Head of caudate nucleus (tissue), 42 donors: ENCODE measurements at places on chromosomes 2 and 18.
A peak's percentile ranks its signal among the peaks of the same experiment; 100 is the strongest.

- no peak for DNase-seq
Measured at GRCh38 chr2:101464841-101465240, 10.1 kb downstream of the RFX8 start.

- DNase-seq: no peak
Measured at GRCh38 chr2:154698296-154698720, at the start of gene KCNJ3. KCNJ3 (plus strand) TSS chr2:154698695; CDS start chr2:154698776, 81 bp downstream.

GRCh38 chr18:76850112-76850511 lies 27.8 kb downstream of the ZNF236 start:
- no peak for DNase-seq

DNA sequence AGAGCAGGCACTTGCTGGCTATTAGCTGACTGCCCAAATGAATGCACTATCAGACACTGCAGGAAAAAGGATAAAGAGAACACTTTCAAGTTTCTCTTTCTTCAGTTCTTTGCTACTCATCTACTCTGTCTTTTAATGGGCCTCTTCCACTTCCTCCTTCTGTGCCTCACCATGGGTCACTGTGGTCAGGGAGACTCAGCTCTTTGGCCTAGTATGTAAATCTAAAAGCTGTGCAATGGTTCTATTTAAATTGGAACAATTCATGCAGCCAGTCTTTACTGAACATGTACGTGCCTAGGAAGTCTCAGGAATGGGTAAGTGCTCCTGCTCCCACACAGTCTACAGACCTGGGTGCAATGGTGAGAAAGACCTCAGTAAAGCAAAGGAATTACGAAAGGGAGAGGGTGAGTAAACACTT lies 79.1 kb upstream of the DNMT3A start:
- no peak for DNase-seq

- DNase-seq: no peak
Measured at GRCh38 chr18:57981308-57982028, 62.6 kb upstream of the NEDD4L start.

- no peak for DNase-seq
Measured at GRCh38 chr2:8015848-8016600, 665.8 kb upstream of the ID2 start.

DNA sequence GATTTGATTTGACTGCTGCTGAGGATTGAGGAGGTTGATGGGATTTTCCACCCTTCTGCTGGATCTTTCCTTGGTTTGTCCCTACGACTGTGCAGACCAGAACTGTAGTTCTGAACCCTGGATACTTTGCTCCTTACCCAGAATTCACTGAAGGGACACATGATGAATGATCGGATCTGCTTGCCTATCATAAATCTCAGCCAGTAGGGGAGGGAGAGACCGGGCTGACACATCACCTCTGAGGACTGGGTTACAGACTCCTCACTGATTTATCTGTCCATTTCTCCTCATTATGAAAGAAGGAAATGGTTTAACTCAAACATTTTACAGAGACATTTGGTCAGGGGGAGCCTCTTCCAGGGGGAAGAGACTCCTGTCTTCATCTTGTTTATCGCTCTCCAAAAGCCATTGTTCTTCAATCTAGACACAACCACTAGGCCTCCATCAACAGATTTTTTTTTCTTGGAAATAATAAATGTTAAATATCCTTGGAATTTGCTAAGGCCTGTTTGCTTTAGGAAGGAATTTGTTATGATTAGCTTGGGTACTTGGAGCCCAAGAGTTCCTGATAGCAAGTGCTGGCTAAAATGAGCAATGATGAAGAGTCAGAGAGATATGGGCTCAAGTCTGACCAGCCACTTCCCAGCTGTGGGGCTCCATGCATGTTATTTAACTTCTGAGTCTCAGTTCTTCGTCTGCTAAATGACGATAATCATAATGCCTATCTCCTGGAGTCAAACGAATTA lies 925.5 kb downstream of the SLC4A3 start:
- no peak for DNase-seq

- DNase-seq: no peak
Measured at GRCh38 chr18:72985686-72986085, 117.9 kb upstream of the NETO1 start.

GRCh38 chr18:8515142-8515865 lies 93.9 kb upstream of the RAB12 start:
- no peak for DNase-seq

GRCh38 chr2:217954051-217954450 lies 48.7 kb downstream of the TNS1 start:
- DNase-seq: no peak

DNA sequence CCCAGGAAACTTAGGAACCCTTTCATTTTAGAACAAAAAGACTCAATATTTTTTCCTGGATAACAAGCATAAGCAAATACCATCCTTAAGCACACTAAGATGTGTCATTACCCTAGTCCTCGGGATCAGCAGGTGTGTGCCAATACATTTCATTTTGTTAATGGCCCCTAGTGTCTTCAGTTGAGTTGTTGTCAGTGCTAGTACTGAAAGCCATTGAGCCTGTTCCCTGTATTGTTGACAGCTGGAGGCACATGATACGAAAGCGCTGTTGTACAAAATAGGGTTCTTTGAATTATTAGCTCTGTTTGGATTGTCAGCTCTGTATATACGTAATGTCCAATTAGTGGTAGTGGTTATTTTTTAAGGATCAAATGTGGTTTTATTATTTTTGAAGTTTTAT lies 29.5 kb downstream of the VAPA start:
- DNase-seq: peak; percentile 34

DNA sequence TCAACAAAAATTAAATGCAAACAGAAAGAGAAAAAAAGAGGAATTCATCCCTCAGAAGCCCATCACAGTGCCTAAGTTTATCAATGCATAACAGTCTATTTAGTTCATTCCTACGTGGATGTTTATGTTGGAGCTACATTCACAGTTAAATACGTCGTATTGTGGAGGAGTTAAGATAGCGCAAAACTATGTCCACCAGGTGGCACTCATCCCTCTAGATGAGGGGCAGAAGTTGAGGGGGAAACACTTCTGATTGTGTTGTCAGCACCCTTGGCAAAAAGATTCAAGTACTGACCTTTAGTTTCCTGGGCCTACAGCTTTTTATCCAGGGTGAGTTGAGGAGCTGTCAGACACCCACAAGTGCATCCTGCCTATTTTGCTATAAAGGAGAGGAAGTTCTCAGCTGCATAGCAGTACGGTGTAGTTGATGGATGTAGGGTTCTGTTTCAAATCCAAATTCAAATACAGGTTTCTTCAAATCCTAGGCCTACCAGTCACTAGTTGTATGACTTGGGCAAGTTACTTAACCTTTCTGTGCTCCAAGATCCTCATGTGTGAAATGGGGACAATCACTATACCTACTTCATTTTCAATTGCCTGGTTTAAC lies 26.8 kb upstream of the MYO1B start:
- no peak for DNase-seq
